CD8-positive, alpha-beta memory T cell (primary cell): ENCODE measurements at places on chromosomes 3 and 15. TPM values are rescaled to one million over a fixed set of nuclear protein-coding genes. Genes with fewer than 3 reads are reported as not detected.

The TGM5 gene
- total RNA-seq = not detected

The CCK gene
- total RNA-seq = not detected

The ARHGEF3 gene
- total RNA-seq = 56.6 TPM

The PML gene
- total RNA-seq = 35.5 TPM

The GRAMD2A gene
- total RNA-seq = not detected

The SNUPN gene
- total RNA-seq = 24.6 TPM

The OR5K2 gene
- total RNA-seq = not detected

The SGO1 gene
- 15.6 TPM for total RNA-seq

The CCR8 gene
- total RNA-seq = 5.3 TPM

The ROBO2 gene
- not detected for total RNA-seq

The ANKRD63 gene
- not detected for total RNA-seq

The PLXNA1 gene
- total RNA-seq = 15.9 TPM

The OR5H2 gene
- total RNA-seq = not detected

The CPNE9 gene
- 0.16 TPM for total RNA-seq

The CD200R1L gene
- not detected for total RNA-seq

The GAP43 gene
- total RNA-seq = not detected

The RNF111 gene
- total RNA-seq = 24.8 TPM

The STARD5 gene
- 5.8 TPM for total RNA-seq

The GPR87 gene
- 0.61 TPM for total RNA-seq

The SLC28A2 gene
- not detected for total RNA-seq

The TUSC7 gene
- not detected for total RNA-seq

The PLSCR2 gene
- not detected for total RNA-seq

The HTR3E gene
- not detected for total RNA-seq

The GOLGA6D gene
- not detected for total RNA-seq

The UBA7 gene
- total RNA-seq = 57.8 TPM

The ERICH6 gene
- total RNA-seq = 0.39 TPM

The DNAH1 gene
- 7.0 TPM for total RNA-seq
